SJSA1 (cell line): ENCODE measurements at places on chromosomes 1 and 21. TPM values are rescaled to one million over a fixed set of nuclear protein-coding genes. Genes with fewer than 3 reads are reported as not detected.
A peak's percentile ranks its signal among the peaks of the same experiment; 100 is the strongest.

SDHB gene
- total RNA-seq, result 219 and 257 TPM in 2 replicates

UFC1 gene
- 60.4 and 105 TPM in 2 replicates for total RNA-seq

GRCh38 chr1:30904962-30905335 is 3.6 kb downstream of the SDC3 start:
- no peak for DNase-seq

GRCh38 chr1:169941982-169942830 is 48.5 kb upstream of the SCYL3 start:
- no peak for DNase-seq

CADM3 gene
- total RNA-seq, result not detected in 2 replicates

- DNase-seq, result no peak
These were observed 13.5 kb downstream of the GNG4 start for GRCh38 chr1:235635938-235636662.

RNU1-2 gene
- under 0.01 and 294 TPM in 2 replicates for total RNA-seq

SPATA46 gene
- not detected in 2 replicates for total RNA-seq

DNA sequence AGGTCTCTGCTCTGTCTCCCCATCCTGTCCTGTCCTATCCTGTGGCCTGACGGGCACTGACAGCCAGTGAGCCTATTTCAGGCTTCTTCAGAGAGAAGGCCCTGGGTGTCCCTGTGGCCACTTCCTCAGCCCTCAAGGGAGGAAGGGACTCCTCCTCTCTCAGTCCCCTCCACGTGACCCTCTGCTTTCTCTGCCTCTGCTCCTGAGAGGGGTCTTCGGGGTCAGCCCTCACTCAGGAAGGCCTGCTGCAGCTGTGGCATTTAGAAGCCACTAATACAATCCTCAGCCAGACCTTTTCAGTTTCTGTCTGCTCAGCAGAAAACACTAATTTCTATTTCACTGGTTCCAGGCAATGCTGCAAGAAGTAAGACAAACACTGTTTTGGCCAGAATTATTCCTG is 43.6 kb upstream of the ETV3 start:
- no peak for DNase-seq

- peak; percentile 53 for DNase-seq
These were observed 9.8 kb downstream of the ATP8B2 start for GRCh38 chr1:154335025-154335714.

DNA sequence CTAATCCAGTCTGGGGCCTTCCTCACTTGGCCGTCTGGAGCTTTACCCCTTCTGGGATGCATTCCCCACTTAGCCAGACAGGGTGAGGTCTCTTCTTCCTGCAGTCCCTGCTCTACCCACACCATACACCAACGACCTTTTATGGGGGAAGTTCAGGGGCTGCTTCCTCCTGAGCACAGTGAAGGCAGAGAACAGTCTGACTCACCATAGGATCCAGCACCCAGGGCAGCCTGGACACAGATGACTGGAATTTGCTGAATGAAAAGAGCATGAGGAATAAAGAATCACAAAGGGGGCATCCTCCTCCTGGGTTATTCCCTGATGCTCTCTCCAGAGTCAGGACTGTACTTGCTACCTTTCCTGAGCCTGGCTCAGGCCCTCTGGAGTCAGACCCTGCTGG is 4.6 kb upstream of the FOXE3 start:
- DNase-seq, result peak; percentile 75

GRCh38 chr1:64948905-64949833 is 17.2 kb downstream of the JAK1 start:
- no peak for DNase-seq

GRCh38 chr1:43978551-43979260 is at the start of gene B4GALT2:
Gene B4GALT2 (plus strand): TSS chr1:43979210. CDS start chr1:43981161, 1,951 bp downstream.
- DNase-seq, result no peak

- DNase-seq, result no peak
These were observed 25.0 kb downstream of the FOXO6 start for GRCh38 chr1:41386196-41386663.

DNA sequence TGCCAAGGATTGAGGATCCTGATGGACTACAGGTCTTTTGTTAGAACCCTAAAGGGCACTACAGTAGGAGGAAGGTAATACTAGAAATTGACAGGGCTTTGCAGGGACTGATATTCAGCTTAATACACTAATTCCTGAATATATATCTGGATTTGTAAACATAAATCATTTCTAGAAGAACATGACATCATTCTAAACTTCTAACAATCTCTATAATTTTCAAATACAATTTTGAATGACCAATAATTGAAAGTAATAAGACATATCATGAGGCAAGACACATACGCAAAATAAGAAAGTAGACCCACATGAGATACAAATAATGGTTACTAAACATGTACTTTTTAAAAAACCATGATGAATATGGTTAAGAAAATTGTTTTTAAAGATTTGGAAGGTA is 52.4 kb upstream of the LRRC8B start:
- DNase-seq, result no peak

DNA sequence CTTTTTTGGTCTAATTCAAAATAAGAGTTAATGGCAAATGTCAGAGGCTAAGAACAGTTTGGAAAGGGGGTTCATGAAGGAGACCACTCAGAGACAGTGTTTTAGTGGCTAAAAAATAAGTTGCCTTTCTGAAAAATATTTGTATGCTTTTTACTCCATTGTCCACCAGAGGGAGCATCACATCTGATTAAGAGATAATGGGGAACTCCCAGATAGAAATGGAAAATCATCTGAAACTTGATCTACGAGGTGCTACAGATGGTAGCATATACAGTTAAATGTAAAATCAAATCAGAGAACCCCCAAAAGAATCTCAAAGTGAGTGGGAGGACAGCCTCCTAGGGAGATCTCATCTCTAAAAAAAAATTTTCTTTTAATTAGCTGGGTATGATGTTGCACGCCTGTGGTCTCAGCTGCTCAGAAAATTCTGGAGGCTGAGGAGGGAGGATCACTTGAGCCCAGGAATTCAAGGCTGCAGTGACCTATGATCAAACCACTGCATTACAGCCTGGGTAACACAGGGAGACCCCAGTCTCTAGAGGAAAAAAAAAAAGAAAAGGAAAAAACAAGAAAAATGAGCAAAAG is 9.7 kb downstream of the SMYD3 start:
- peak; percentile 65 for DNase-seq

DNA sequence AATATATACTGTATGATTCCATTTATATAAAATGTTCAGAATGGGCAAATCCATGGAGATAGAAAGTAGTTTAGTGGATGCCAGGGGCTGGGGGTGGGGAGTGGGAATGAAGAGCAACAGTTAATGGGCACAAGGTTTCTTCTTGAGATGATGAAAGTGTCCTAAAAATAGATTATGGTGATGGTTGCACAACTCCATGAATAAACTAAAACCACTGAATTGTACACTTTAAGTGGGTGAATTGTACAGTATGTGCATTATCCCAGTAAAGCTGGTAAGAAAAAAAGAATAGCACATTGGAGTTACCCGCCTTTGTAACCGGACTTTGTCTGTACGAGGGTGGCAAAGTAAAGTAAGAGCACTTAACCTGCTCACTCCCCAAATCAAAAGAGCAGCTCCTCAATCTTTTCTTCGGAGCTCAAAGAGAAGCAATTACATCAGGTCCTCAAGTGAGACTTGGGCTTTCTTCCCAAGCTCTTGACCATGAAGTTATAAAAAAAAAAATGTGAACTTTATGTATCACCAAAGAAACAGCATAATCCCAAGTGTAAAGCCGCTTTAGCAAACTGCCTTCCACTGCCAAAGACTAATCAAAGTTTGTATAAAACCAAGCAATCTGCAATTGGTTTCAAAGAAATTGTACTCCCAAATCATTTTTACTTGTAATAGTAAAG is 32.1 kb downstream of the ALDH9A1 start:
- no peak for DNase-seq

SLC5A9 gene
- not detected in 2 replicates for total RNA-seq

GRCh38 chr1:32876341-32877210 is 5.9 kb upstream of the FNDC5 start:
- DNase-seq, result peak; percentile 44

DNA sequence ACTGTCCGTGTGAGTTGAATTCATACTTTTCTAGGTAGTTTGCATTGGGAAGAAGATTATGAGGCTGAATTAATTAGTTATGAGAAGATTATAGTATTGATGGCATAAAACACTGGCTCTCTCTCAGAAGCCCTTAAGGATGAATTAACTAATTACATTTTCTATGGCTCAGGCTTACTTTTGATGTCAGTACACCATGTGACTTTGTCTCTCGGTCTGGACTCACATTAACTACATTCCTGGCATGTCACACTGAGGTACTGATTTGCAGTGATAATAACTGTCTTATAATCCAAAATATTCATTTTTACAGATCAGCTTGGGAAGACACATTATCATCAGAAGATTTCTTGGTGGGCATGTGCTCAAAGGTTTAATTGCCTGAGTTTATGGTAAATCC is 362.2 kb downstream of the ZP4 start:
- no peak for DNase-seq

DNA sequence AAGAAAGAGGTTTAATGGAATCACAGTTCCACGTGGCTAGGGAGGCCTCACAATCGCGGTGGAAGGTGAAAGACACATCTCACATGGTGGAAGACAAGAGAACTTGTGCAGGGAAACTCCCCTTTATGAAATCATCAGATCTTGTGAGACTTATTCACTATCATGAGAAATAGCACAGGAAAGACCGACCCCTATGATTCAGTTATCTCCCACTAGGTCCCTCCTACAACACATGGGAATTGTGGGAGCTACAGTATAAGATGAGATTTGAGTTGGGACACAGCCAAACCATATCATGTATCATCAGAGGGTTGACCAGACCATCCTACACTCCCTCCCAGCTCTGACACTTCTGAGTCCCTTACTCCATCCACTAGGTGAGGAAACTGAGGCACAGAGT is 143.9 kb upstream of the KLHDC7A start:
- no peak for DNase-seq

TBX19 gene
- 0.47 and 1.4 TPM in 2 replicates for total RNA-seq

DNA sequence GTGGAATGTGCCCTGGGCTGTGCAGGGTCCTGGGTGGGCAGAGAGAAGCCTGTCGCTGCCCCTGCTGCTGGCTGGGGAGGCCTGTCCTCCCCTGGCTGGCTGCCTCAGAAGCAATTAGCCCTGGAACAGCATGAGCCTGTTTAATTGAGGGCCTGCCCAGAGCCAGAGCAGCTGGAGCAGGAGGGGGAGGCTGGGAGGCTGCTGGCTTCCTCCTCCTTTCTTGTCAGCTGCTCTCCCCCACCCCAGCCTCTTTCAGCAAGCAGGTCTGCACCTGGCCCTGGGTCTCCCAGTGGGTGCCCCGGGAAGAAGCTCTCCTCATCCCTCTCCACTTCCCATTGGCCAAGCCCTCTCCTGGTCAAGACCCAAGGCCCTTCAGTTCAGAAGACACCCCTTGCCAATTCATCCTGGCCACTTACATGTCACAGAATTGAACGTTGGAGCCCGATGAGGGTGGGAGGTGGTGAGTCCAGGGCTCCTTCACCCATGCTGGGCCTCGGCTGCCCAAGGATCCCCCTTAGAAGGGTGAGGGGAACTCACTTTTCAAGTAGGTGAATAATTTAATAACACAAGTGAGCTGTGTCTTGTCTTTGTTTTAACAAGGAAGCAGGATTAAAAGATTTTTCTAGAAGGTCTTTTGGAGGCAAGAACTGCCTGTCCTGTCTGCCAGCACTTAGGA is 13.2 kb downstream of the AMPD2 start:
- no peak for DNase-seq

MAP1LC3C gene
- total RNA-seq, result not detected in 2 replicates

DNA sequence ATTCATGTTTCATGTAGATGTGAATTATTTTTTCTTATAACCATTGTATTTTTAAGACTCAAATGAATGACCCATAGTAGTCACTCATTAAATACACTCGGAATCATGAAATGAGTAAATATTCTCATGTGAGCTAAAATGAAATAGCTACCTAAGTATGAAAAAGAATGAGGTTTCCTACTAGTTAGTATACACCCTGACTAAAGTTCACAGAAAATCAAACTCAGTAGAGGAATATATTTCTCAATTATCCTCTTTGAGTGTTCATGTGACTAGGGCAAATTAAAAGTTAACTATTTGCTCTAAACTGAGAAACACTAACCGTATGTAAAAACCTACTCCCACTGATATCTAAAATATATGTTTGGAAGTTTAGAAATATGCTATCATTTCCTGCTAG is 187.8 kb downstream of the BRINP3 start:
- no peak for DNase-seq

SYNC gene
- 167 and 209 TPM in 2 replicates for total RNA-seq

DNA sequence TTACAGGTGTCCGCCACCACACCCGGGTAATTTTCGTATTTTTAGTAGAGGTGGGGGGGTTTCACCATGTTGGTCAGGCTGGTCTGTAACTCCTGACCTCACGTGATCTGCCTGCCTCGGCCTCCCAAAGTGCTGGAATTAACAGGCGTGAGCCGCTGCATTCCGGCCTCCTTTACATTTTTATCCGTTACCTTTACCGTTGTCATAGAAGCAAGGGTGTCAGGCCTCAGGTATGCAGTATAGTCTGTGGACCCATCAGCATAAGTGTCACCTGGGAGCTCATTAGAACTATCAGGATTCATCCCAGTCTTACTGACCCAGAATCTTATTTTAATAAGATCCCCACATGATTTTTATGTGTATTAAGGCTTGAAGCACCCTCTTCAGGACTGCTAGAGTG is 5.4 kb downstream of the CDC42 start:
- no peak for DNase-seq

OLIG2 gene
- not detected in 2 replicates for total RNA-seq

S100A7 gene
- total RNA-seq, result not detected in 2 replicates

GBP2 gene
- total RNA-seq, result 48.3 and 78.2 TPM in 2 replicates

DNA sequence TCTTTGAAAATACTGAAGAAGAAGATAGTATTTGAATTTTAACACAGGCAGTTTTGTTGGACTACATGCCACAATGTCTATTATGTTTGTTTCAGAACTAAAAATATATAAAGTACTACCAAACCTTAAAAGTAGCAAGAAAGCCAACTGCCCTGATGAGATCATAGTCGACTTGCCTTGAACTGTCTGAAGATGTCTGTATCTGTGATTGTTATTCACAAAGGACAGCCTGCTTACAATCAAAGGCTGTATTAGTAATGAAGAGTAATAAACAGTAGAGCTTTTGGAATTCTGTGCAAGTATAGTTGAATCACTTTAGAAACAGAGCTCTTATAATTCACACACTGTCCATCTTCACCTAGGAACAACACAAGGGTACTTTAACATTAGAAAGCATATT is 228.3 kb downstream of the NCAM2 start:
- no peak for DNase-seq

- no peak for DNase-seq
These were observed 60.0 kb downstream of the SLC25A24 start for GRCh38 chr1:108140177-108140576.

DNA sequence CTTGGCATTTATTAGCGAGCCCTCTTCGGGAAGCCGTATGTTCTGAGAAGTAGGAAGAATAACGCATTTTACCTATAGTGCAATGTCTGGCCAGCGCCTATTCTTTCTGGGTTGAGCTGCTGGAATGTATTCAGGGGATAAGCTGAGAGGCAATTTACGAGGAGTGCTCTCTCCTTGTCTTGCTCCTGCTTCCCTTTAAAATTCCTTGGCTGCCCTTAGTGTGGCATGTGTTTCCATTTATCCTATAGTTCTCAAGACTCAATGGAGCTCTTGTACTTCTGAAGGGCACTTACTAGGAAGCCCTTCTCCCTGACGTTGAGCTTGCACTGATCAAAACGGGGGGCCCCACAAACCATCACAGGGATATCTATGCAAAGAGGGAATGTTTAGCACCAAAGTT is 364.6 kb downstream of the DISC1 start:
- no peak for DNase-seq

- no peak for DNase-seq
These were observed 836 bp upstream of the GBP4 start for GRCh38 chr1:89199525-89200031.

- no peak for DNase-seq
These were observed 15.9 kb upstream of the ITPKB start for GRCh38 chr1:226754793-226755533.

- DNase-seq, result no peak
These were observed 171.8 kb downstream of the IER5 start for GRCh38 chr1:181260271-181260670.

GRCh38 chr21:45454926-45455673 is 50.1 kb downstream of the COL18A1 start:
- DNase-seq, result peak; percentile 19
